Activated CD4-positive, alpha-beta T cell treated with anti-CD3 and anti-CD28 coated beads for 24 hours (primary cell): ENCODE measurements at places on chromosomes 7 and 10.

GRCh38 chr7:56009695-56010094 lies 41.5 kb downstream of the PSPH start:
- DNase-seq = no peak

- no peak for DNase-seq
Observed at GRCh38 chr7:81873559-81873958, 103.7 kb upstream of the HGF start.

GRCh38 chr10:46541017-46541661 lies 15.3 kb downstream of the GPRIN2 start:
- no peak for DNase-seq

GRCh38 chr10:15718694-15719048 lies 1.1 kb downstream of the ITGA8 start:
- DNase-seq = no peak

DNA sequence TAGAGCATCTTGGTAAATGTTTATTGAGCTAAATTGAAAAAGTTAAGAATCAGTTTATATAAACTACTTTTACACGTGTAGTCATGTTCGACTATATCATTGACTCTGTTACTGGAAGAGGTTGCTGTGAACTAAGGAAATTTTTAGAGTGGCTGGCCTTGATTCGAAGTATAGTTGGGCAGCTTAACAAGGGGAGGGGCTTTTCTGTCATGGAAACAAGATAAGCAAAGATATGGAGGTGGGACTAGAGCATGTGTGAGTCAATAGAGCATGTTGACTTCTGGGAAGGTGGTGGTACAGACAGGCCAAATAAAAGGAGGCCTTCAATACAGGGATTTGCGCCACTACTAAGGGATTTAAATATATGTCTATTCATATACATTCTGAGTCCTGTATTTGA lies 7.6 kb downstream of the ATP5F1C start:
- DNase-seq = no peak

DNA sequence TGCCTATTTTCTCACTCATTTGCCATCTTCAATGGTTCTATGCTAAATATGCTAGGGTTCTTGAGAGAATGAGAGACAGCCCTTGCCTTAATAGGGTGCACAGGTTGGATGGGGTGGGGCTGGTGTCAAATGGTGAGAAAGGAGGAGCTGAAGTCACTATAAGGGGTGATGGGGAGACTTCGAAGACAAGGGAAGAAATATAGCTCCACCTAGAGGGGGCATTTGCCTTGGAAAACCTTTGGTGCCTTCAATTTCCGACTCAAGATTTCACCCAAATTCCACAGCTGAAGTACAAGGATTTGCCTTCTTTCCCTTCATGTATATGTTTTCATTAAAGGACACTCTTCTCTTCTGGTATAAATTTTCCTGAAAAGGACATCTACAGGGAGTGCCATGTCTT lies 5.6 kb downstream of the PTN start:
- no peak for DNase-seq

- DNase-seq = no peak
Observed at GRCh38 chr7:139697056-139697455, 80.7 kb downstream of the HIPK2 start.

DNA sequence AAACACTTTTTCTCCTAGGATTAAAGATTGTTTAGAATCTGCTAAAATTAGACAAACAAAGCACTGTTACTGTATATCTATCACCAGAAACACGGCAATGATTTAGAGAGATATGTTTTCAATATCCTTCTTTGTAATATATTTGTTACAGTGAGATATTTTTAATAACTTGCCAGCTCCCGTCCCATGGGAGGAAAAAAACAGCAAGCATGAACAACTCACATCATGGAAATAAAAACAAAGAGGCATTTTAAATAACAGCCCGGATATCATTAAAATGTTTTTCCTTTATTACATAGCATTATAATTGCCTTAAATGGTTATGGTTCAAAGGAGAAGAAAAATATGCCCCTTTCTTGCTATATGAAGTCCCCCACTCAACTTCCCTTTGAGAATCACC lies 272.1 kb downstream of the BMPER start:
- no peak for DNase-seq

- DNase-seq = no peak
Observed at GRCh38 chr7:115976651-115977050, 53.9 kb downstream of the TFEC start.

- DNase-seq = no peak
Observed at GRCh38 chr10:123621492-123621891, 44.7 kb upstream of the GPR26 start.

DNA sequence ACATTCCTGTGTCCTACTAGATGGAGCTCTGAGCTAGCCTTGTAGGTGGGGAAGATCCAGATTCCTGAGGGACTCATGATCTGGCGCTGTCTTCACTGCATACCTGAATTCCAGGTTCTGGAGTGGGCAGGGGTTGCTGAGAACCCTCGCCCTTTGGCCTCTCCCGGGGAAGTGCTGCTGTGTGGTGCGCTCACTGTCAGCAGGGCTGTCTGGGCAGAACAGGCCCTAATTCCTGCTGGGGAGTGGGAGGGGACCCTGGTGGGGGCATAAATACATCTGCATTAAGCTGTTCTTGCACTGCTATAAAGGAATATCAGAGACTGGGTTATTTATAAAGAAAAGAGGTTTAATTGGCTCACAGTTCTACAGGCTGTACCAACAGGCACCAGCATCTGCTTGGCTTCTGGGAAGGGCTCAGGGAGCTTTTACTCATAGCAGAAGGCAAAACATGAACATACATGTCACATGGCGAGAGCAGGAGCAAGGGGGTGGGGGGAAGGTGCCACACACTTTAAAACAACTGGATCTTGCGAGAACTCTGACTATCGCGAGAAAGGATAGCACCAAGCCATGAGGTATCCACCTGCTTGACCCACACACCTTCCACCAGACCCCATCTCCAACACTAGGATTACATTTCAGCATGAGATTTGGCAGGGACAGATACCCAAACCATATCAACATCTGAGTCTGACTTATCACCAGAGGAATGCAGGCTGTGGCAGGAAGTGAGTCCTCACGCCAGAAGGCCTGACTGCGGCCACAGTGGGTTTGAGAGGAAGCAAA lies 115.0 kb downstream of the ADCY1 start:
- no peak for DNase-seq

GRCh38 chr10:62796896-62797295 lies 7.6 kb upstream of the ADO start:
- no peak for DNase-seq

DNA sequence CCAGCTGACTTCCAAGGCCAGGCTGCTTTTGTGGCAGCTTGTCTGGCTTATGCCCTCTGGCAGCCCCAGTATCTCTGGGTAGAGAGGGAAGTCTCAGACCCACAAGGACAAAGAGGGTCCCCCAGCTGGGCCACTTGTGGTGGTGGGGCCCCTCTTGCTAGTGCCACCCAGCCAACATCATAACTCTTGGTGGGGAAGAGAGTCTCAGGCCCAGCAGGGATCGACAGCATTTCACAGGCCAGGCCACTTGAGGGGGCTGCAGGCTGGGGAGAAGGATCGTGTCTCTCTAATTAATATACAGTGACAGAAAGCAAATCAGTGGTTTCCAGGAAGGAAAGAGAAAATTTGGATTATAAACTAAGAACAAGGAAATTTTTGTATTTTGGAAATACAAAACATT lies 76.0 kb downstream of the TYW1B start:
- no peak for DNase-seq

- DNase-seq = peak; percentile 27
Observed at GRCh38 chr7:131501422-131501821, 55.0 kb downstream of the PODXL start.

DNA sequence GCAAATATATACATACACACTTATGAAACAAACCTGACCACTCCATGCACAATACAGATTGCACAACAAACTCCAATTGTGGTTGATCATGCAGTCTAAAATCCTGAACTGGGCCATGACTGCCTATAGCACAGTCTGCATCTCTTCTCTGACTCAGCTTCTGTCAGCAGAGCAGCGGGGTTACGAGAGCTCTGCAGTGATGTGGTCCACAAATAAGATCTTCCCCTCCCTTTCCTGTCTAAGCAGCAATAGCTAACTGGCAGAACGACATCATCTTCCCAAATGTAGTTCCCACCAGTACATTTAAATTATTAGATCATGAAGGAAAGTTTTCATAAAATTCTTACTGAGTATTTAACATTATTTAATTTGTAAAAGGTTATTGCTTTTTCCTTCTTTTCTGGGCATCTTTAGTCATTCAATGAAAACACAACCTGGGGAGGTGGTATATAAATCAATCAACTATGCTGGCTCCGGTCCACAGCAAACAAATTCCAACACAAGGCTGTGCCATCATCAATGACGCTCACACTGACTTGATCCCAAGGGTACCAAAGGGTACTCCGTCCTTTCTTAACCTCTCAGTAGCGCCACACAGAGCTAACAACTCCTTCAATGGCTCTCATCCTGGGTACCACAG lies 17.1 kb downstream of the ARHGAP21 start:
- DNase-seq = no peak

GRCh38 chr7:92695308-92696261 lies 105.4 kb upstream of the FAM133B start:
- DNase-seq = no peak

DNA sequence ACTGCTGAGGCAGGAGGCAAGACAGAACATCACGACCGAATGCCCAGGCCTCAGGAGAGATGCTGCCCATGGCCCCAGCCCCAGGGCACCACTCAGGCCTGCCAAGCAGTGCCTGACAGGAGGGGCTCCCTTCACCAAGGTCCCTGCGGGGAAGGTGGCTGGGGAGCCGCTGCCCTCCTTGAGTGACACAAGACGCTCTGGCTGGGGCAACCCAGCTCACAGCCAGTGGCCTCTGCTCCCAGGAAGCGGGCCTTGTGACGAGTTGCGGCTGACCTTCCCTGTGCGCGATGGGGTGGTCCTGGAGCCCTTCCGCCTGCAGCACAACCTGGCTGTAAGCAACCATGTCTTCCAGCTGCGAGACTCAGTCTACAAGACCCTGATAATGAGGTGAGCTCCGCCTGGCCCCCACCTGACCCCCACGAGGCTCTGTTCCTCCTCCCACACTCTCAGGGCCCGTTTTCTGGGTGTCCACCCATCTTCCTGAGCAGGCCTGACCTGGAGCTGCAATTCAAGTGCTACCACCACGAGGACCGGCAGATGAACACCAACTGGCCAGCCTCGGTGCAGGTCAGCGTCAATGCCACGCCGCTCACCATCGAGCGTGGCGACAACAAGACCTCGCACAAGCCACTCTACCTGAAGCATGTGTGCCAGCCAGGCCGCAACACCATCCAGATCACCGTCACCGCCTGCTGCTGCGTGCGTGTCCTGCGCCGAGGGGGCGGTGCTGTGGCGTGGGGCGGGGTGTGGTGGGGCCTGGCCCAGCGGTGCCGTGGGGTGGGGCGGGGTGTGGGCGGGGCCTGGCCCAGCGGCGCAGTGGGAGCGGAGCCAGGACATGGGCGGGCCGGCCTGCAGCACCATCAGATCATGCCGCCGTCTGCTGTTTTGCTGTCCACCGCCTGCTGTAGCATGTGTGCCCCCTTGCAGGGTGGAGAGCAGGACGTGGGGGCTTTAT lies 12.8 kb downstream of the ZMIZ2 start:
- no peak for DNase-seq

GRCh38 chr10:20271490-20271889 lies 455.3 kb downstream of the PLXDC2 start:
- no peak for DNase-seq

DNA sequence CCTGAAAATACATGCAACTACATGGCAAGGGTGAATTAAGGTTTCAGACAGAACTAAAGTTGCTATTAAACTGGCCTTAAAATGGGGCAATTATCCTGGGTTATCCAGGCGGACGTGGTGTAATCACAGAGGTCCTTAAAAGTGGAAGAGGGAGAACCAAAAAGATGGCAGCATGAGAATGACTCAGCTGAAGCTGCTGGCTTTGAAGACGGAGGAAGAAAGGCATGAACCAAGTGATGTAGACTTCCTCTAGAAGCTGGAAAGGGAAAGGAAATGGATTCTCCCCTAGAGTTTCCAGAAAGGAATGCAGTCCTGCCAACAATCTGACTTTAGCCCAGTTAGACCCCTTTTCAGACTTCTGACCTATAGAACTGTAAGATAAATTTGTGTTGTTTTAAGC lies 27.0 kb upstream of the UBN2 start:
- DNase-seq = no peak

DNA sequence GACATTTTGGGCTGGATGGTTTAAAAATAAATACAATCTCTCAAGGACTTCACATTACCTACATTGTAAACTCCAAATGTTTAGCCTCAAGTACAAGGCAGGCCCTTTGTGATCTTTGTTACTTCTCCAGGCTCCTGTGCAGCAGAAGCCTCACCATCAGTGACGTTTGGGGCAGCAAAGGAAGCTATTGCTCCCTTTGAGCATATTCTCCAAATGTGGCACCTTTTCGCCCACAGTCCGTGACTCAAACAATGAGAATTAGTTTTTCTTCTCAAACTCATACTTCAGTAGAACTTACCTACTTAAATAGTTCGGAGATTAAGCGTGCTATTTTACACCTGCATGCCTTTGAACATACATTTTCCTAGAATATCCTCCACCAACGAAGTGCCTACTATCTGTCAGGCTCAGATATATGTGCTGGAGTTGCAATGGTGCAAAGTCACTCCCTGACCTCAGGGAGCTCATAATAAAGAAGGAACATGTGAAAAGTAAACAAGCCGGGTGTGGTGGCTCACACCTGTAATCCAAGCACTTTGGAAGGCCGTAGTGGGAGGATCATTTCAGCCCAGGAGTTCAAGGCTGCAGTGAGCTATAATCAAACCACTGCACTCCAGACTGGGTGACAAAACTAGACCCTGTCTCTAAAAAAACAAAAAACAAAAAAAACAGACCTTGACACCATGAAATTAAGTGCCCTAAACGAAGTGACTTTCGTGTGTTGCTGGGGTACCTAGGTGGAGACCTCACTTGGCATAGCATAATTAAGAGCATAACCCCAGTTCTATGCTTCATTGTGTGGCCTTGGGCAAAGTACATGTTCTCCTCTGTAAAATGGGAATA lies 1.2 kb upstream of the ABCF2 start:
- no peak for DNase-seq

GRCh38 chr7:15684111-15684800 lies 2.2 kb downstream of the MEOX2 start:
- DNase-seq = no peak

DNA sequence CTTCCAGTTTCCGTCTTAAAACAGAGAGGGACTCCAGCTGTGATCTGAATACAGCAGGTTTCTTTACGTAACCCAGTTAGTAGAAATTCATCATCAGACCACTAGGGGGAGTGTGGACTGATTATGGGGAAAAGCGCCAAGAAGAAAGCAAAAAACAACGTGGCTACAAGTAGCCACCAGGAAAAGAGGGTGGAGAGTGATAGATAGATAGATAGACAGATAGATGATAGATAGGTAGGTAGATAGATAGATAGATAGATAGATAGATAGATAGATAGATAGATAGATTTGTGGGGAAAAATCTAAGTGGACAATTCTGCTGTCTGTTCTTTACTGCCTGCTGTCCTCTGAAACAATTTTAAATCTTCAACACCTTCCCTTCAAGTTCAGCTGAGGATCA lies 12.7 kb upstream of the AKR1B10 start:
- no peak for DNase-seq
